ENCODE measurements at places on chromosomes 12 and 14. TPM values are rescaled to one million over a fixed set of nuclear protein-coding genes. Genes with fewer than 3 reads are reported as not detected.

Gene OTX2
- total RNA-seq: not detected

Gene LRRC43
- not detected for total RNA-seq

Gene FIGNL2
- 0.43 TPM for total RNA-seq

Gene CLEC14A
- total RNA-seq: not detected

Gene AKAP3
- total RNA-seq: 3.5 TPM

Gene PRB2
- total RNA-seq: not detected

Gene PTPRO
- total RNA-seq: 0.63 TPM

Gene HSP90B1
- 418 TPM for total RNA-seq

Gene TAS2R50
- 0.63 TPM for total RNA-seq

Gene SERPINA1
- 1.9 TPM for total RNA-seq

DNA sequence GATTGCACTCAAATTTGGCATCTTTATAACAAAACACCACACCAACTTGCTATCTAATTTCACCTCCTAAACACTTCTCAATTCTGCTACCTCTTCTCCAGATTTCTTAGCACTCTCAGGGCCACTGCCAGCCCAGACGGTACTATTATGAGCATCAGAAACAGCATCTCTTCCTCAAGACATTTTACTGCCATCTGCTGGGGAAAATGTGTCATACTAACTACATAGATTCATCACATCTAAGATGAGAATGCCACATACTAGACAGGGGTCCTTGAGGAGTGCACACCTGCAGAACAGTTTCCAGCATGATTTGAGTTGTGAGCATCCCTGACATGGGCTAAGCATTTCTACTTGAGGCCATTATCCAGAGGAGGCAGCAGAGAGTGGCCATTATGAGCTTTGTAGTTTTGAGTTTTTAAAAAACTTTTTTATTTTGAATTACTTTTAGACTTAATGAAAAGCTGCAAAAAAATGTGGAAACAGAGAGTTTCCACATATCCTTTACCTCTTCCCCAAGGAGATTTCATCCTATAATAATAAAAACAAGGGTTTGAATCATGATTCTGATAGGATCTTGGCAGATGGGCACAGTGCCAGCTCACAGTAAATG is 15.1 kb upstream of the GRIP1 start:
- peak; percentile 34 for DNase-seq

DNA sequence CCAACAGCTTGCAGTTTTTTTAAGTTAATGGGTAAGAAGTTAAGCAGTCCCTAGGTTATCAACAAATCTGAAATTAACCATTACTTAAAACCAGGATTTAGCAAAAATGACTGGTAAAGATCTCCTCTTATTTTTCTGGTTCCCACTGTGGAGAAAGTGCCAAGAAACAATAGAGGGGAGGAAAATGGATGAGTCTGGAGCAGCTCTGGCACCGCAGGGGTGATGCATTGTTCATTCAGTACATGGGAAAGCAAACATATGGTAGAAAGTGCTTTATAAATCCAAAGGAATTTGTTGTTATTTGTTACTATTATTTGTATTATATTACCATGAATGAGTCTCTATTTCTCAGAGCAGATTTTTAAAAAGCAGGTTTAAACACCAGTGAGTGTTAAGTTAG is 92.2 kb downstream of the DYRK2 start:
- DNase-seq: no peak

GRCh38 chr12:103640410-103640809 is 53.3 kb downstream of the STAB2 start:
- no peak for DNase-seq

GRCh38 chr12:47022296-47022695 is 57.1 kb upstream of the PCED1B start:
- DNase-seq: no peak

GRCh38 chr14:94568186-94568585 is 6.9 kb downstream of the SERPINA4 start:
- no peak for DNase-seq

DNA sequence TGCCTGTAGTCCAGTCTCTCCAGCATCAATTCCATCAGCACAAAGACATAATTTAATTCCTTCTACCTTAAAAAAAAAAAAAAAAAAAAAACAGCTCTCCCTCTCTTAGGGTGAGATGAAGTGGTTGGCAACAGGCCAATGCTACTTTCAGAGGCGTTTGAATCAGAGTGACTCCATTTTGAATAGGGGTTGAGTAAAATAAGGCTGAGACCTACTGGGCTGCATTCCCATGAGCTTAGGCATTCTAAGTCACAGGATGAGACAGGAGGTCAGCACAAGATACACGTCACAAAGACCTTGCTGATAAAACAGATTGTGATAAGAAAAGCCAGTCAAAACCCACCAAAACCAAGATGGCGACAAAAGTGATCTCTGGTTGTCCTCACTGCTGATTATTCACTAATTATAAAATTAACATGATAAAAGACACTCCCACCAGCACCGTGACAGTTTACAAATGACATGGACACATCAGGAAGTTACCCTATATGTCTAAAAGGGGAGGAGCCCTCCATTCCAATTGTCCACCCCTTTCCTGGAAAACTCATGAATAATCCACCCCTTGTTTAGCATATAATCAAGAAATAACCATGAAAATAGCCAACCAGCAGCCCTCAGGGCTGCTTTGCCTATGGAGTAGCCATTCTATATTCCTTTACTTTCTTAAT is 6.9 kb upstream of the TCL1B start:
- DNase-seq: no peak

- peak; percentile 88 for DNase-seq
Measured at GRCh38 chr12:121534495-121535148, 46.2 kb downstream of the KDM2B start.

GRCh38 chr12:88985011-88985410 is 367.3 kb downstream of the DUSP6 start:
- no peak for DNase-seq

DNA sequence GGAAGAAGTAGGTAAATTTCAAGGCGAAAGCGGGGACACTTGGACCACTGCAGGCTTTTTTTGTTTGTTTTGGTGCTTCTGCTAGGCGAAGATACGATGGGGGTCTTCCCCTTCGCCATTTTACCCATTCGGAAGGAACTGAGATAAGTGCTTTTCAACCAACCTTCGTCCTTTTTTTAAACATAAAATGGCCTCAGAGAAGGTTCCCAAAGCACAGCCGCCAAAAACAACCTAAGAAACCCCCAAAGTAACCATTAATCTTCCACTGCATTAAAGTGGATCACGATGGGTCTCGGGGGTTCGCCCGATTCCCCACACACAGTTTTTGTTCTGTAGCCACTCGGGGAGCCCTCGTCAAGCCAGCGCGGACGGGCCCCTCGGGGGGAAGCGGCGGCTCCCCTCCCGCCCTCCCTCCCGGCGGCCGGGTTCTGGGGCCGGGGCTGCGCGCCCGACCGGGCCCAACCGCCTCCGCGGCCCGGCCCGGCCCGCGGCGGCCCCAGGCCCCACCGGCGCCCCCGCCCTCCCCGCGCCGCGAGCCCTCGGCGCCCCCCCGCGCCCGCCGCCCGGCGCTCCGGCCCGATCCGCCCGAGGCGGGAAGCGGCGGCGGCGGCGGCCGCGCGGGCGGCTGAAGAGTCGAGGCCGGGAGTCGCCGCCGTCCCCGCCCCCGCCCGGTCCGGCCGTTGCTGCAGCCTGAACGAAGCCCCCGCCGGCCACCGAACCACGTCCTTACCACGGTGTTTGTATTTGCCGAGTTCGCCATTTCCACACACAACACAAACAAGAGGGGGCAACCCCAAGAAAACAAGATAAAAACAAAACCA is 790 bp downstream of the GTF2A1 start:
- DNase-seq: peak; percentile 42

DNA sequence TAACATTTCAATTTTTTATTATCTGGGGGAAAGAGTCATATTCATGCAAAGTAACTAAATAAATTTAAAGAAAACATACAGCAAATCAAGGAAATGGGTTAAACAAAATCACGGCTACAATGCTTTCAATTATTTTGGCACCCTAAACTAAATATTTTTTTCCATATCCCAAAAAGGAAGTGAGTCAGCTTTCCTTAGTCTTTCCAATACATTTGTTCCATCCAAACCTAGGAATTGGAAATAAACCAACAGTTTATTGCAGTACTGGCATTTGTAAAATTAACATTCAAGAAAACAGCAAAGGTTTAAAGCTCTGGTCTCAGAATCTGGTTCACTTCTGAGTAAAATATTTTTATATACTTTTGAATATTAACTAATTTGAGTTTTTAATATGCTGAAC is 89.2 kb downstream of the BCL2L14 start:
- DNase-seq: no peak

DNA sequence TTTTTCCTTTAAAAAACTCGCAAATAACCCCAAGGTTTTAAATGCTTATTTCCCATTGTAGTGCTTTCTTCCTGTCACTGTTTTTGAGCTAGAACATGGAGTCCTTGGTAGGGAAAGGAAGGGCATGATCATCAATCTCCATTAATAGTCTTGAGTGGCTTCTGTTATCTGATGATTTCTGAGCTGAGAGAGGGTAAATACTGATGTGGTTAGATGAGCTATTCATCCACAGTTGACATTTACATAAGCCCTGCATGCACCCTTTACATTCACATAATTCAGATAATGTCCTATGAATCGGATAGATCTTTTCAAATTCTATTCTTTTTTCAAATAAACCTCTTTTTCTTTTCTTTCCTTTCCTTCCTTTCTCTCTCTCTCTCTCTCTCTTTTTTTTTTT is 81.4 kb downstream of the NTN4 start:
- no peak for DNase-seq

DNA sequence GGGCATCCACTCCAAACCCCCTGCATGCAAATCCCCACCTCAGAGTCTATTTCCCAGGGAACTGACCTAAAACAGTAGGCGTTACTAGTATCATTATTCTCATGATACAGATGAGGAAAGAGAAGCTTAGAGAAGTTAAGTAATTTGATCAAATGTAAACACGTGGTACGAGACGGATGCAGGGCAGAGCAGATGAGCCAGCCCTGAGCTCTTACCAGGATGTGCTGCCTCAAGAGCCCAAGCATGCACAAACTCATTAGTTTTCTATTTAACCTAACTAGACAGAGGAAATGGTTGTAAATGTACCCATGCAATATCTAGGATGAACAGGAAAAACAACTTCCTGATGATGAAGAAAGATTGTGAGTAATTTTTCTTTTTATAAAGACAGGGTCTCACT is 173.3 kb upstream of the RASSF8 start:
- DNase-seq: no peak

DNA sequence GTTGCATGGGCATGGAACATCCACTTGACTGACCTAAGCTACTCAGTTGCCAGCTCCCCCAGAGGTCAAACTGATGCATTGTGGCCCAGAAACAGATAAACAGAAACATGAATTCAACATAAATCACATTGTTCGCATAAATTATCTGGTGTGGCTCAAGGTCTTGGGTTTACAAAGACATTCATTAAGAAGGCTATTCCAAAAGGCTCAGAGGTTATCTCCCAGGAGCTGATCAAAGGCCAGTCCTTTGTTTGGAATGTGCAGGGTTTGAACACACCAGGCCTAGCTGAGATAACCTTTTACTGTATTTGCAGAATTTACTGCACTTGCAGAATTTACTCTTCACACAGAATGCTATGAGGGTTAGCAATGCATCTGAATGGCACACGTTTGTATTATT is 96.4 kb upstream of the DCD start:
- DNase-seq: no peak

DNA sequence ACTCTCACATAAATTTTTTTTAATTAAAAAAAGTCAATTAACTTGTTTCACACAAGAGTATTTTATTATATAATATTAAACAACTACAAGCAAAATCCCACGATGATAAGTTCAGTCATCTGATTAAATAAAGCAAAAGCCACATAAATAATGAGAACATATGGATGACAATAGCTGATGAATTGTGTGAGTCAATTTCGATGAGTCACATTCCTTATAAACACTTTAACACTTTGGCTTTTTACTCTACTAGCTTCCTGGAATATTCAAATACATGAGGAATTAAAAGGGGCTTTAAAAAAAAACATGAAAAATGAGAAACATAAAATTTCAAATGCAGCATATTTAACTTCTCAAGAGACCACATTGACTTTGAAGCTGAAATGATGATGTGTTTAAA is 95.3 kb downstream of the BCAT1 start:
- DNase-seq: no peak

GRCh38 chr14:96148631-96149030 is 56.0 kb upstream of the BDKRB2 start:
- no peak for DNase-seq

DNA sequence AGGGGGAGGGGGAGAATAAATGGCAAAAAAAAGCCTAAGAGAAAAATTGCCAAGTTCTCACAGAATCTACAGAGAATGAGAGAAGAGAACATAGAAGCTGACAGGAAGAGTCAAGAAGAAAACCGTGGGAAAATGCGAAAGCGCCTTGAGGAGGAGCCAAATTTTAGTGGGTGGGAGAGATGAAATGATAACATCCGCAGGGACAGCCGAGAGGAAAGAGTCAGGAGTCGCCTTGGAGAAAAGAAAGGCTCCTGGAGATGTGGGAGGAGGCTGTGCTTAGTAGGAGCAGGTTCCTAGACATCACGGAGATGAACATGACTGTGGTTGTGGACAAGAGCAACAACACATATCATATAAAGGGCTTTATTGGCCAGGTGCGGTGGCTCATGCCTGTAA is 49.4 kb downstream of the PHLDA1 start:
- DNase-seq: no peak

GRCh38 chr12:81005606-81006005 is 67.9 kb upstream of the LIN7A start:
- DNase-seq: no peak

DNA sequence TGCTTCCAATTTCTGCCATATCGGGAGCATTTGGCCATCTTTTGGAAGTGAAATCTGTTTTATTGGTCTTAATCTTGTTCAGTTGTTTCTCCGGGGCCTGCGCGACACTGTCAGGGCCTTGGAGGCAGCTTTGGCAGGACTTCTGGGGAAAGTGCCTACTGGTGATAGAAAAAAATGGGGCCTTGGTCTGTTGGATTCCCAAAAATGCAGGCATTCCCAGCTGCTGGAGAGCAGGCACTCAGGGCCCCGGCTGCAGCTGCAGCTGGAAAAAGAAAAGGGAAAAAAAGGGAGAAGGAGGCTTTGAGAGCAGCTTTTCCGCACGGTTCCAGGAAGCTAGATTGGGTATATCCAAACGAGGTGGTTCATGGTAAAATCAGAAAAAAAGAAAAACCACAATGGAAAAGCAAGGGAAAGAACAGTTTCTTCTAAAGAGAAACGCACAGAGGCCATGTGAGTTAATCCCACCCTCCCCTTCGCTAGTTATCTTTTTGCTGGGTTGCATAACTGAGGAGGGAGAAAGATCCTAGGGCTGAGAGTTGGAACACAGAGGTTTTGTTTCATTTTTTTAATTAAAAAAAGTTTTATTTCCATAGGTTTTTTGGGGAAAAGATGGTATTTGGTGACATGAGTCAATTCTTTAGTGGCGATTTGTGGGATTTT is 134.7 kb upstream of the RFLNA start:
- DNase-seq: no peak

DNA sequence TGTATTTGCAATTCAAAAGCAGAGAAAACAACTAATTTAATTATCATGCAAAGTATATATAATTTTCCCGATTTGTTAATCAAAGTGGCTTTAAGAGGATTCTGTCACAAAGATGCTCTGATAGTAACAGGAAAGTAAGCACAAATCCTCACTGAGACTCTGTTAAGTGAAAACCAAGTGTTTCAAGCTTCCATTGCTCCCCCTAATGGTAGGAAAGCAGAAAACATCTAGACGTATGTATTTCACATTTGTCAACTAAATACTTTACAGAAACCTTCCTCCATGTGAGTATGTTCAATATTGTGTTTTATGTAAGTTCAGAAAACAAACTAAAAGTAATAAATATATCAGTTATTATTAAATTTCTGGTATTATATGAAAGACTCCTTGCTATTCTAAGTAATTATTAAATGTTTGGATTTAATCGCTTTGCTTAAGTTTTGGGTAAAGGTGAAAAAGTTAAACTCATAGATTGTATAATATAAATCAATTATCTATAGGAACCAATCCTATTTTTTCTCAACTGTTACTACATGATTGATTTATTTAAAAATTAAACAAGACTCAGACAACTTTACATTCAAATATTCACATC is 1.5 kb upstream of the NTS start:
- no peak for DNase-seq

Data from activated CD8-positive, alpha-beta T cell treated with anti-CD3 and anti-CD28 coated beads for 36 hours (primary cell).